Kidney (tissue), 22 donors: ENCODE measurements at places on chromosomes 4 and X. TPM values are rescaled to one million over a fixed set of nuclear protein-coding genes. Genes with fewer than 3 reads are reported as not detected.
A peak's percentile ranks its signal among the peaks of the same experiment; 100 is the strongest.

DNA sequence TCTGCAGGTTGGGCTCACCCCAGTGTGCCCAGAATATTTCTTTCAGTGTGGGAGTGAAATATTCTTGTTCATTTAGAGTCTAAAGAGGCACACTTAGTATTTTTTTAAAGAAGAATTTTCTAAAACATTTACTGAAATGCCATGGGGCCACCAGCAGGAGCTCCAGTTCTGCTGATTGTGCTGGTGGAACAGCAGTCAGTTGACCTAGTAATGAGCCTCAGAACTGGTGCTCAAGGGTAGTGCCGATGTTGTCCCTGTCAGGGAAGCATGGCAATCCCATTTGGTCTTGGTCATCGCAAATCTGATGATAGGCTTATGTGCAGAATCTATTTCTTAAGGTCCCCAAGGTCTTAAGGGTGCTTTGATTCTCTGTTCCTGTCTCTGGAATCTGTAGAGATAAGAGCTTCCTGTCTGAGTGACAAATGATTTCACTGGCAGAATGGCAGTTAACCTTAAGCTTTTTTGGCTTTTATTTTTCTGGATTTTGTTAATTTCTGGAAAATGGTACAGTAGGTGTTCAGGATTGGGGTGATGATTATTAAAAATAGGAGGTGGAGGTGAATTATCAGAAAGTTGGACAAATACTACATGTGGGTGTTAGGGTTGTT, 31.3 kb downstream of the JADE1 start:
- DNase-seq, result no peak
- no peaks in the 10 kb centered on the region for H3K27me3 ChIP-seq
- no peak overlapping the region for H3K27ac ChIP-seq
- no peaks in the 10 kb centered on the region for H3K36me3 ChIP-seq
- H3K4me1 ChIP-seq, result no peaks in the 10 kb centered on the region

BEND4 gene
- not detected for polyA plus RNA-seq

UCP1 gene
- not detected for polyA plus RNA-seq

- peaks cover 14% of the 10 kb centered on the region for H3K27me3 ChIP-seq
- peaks cover 2% of the 10 kb centered on the region for H3K4me1 ChIP-seq
- no peaks in the 10 kb centered on the region for H3K36me3 ChIP-seq
These were observed 23.3 kb downstream of the MRFAP1 start for GRCh38 chr4:6663596-6664393.

PPP4R3C gene
- not detected for polyA plus RNA-seq

MAOA gene
- 134 TPM for polyA plus RNA-seq

GRCh38 chrX:20063153-20063552, 53.6 kb downstream of the MAP7D2 start:
- DNase-seq, result no peak
- no peak overlapping the region for H3K4me3 ChIP-seq
- H3K27me3 ChIP-seq, result peaks cover 13% of the 10 kb centered on the region
- no peaks in the 10 kb centered on the region for H3K4me1 ChIP-seq
- no peaks in the 10 kb centered on the region for H3K36me3 ChIP-seq

GRCh38 chrX:42096265-42096920, 173.0 kb upstream of the CASK start:
- no peak overlapping the region for H3K27ac ChIP-seq
- no peaks in the 10 kb centered on the region for H3K4me1 ChIP-seq
- no peaks in the 10 kb centered on the region for H3K36me3 ChIP-seq
- DNase-seq, result no peak
- H3K27me3 ChIP-seq, result peaks cover 5% of the 10 kb centered on the region
- no peak overlapping the region for H3K4me3 ChIP-seq

GAR1 gene
- 21.0 TPM for polyA plus RNA-seq

BCOR gene
- polyA plus RNA-seq, result 7.7 TPM

DNA sequence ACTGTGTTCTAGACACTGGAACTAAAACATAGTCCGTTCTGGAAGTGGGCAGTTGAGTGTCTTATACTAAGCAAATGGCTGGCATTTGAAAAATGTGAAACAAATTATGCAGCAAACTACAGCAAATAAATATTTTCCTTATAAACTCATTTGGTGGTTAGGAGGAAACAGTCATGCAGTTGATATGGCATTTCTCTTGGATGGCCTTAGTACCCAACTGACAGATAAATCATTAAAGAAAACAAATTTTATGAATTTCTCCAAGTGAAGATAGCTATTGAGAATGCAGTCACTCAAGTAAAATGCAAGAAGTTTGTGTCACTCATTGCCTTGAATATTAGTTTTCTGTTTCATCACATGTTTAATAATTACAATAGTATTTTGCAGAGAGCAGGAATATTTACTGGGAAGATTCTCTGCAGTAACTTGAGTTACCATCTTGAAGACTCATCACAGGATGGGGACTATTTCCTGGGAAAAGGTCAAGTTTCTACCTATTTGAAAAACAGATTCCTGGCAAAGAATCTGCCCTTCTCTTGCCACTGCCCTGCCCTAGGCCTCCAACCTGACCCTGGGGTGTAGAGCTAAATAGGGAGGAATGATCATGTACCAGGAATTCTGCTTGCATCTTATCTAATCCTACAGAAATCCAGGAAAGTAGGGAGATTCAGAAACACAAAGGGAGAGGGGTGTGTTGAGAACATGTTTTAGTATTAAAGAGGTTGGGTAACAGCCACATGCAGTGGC, 105.9 kb downstream of the SH3RF1 start:
- H3K4me3 ChIP-seq, result no peak overlapping the region
- no peaks in the 10 kb centered on the region for H3K27me3 ChIP-seq
- no peak for DNase-seq
- peaks cover 27% of the 10 kb centered on the region for H3K4me1 ChIP-seq

DNA sequence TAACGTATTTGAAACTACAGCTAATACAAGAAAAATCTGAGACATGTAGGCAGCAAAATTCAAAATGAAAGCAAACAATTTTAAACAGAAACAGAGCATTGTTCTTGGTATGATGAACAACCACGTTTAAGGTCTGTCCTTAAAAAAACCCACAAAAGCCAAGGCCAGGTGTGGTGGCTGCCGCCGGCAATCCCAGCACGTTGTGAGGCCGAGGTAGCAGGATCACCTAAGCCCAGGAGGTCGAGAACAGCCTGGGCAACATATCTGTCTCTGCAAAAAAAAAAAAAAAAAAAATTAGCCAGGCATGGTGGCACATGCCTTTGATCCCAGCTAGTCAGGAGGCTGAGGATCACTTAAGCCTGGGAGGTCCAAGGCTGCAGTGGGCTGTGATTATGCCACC, 13.7 kb downstream of the RWDD4 start:
- H3K4me3 ChIP-seq, result no peak overlapping the region
- no peaks in the 10 kb centered on the region for H3K4me1 ChIP-seq
- H3K27me3 ChIP-seq, result no peaks in the 10 kb centered on the region

- no peaks in the 10 kb centered on the region for H3K4me1 ChIP-seq
- no peak overlapping the region for H3K27ac ChIP-seq
- H3K4me3 ChIP-seq, result no peak overlapping the region
- H3K36me3 ChIP-seq, result no peaks in the 10 kb centered on the region
- no peak for DNase-seq
- no peaks in the 10 kb centered on the region for H3K27me3 ChIP-seq
These were observed 228.2 kb downstream of the FBXW7 start for GRCh38 chr4:152307669-152308068.

- no peak for DNase-seq
- no peaks in the 10 kb centered on the region for H3K4me1 ChIP-seq
- no peak overlapping the region for H3K4me3 ChIP-seq
These were observed 30.3 kb upstream of the ADH1C start for GRCh38 chr4:99382745-99383360.

ALAS2 gene
- not detected for polyA plus RNA-seq

DNA sequence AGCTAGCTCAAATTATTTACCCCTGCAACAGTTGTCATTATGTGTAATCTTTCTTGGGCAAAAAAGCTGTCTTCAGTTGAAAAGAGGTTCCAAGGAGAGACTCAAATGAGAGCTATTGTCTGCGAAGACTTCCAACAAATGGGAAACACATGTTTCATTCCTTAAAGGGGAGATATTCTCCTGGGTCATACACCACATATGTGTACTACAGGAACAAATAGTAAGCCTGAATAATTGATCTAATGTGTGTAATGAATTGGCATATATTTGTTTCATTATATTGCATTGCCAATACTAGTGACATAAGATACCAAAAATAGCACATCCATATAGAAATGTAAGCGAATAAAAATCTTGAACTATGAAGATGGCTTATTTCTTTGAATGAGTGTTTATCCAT, 950.9 kb upstream of the NDST4 start:
- no peaks in the 10 kb centered on the region for H3K36me3 ChIP-seq
- H3K4me1 ChIP-seq, result no peaks in the 10 kb centered on the region
- DNase-seq, result no peak
- no peaks in the 10 kb centered on the region for H3K27me3 ChIP-seq

DCAF8L2 gene
- polyA plus RNA-seq, result not detected

DNA sequence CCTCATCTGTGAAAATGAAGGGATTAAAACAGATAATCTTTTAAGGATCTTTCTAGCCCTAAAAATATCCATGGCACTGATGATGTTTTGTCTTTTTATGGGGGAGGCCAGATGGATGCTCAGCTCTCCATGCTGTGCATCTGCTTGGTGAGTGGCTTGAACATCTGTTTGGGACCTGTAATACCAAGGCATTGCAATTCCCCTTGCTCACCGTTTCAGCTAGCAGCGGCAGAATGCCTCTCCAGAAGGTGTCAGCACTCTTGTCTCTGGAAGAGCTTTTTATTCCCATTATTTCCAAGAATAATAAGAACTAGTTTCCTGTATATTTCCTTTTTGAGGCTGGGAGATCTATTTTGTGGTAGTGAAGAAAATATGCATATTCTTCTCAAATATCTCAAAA, 151.9 kb upstream of the ANK2 start:
- no peak overlapping the region for H3K4me3 ChIP-seq
- H3K36me3 ChIP-seq, result no peaks in the 10 kb centered on the region
- no peak overlapping the region for H3K27ac ChIP-seq
- no peaks in the 10 kb centered on the region for H3K27me3 ChIP-seq
- H3K4me1 ChIP-seq, result peaks cover 3% of the 10 kb centered on the region

CXorf49 gene
- polyA plus RNA-seq, result not detected

- H3K36me3 ChIP-seq, result peaks cover 13% of the 10 kb centered on the region
- H3K27me3 ChIP-seq, result no peaks in the 10 kb centered on the region
- DNase-seq, result no peak
- no peak overlapping the region for H3K27ac ChIP-seq
These were observed 236.4 kb downstream of the DHRSX start for GRCh38 chrX:2264179-2265030.

GK gene
- 73.8 TPM for polyA plus RNA-seq

GRCh38 chr4:104294811-104295210, 199.9 kb downstream of the CXXC4 start:
- no peak for DNase-seq
- H3K4me3 ChIP-seq, result no peak overlapping the region
- H3K36me3 ChIP-seq, result no peaks in the 10 kb centered on the region
- no peak overlapping the region for H3K27ac ChIP-seq
- no peaks in the 10 kb centered on the region for H3K4me1 ChIP-seq

- H3K27ac ChIP-seq, result no peak overlapping the region
- H3K4me1 ChIP-seq, result no peaks in the 10 kb centered on the region
- H3K27me3 ChIP-seq, result peaks cover 2% of the 10 kb centered on the region
- DNase-seq, result no peak
These were observed 178.7 kb downstream of the SH3KBP1 start for GRCh38 chrX:19708683-19709082.

DNA sequence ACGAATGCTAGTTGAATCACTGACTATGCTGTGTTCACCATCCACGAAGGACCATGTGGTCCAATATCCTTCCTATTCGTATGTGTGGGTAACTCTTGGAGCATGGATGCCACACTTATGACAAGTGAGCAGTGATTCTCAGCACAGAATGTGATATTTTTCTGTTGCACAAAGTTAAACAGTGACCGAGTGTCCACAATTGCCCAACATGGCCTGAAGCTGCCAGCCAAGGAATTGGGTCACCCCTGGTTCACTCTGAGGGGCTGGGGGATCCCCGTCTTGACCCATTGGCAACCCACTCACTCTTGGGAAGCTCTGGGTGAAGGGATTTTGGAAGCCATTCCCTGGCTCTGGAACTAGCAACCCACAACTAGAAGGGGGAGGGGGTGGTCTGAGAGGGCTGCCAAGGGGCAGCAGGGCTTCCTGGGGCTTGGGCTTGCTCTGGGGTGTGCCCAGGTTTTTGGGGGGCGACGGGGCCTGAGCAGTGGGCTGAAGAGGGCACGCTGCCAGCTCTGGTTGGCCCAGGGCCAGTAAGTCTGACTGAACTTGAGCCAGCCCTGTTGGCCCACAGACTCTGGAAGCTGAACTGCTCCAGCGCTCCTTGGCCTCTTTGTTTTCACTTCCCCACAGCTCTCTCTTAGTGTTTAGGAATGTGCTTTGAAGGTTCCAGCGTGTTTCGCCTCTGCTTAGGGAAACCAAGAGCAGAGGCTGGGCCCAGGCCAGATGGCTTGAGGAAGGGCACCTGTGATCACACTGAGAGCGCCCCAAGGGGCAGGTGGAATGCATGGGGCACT, 43.1 kb upstream of the BCOR start:
- DNase-seq, result no peak
- peaks cover 6% of the 10 kb centered on the region for H3K4me1 ChIP-seq
- H3K27ac ChIP-seq, result peak overlapping the region; percentile 53
- no peak overlapping the region for H3K4me3 ChIP-seq
- H3K27me3 ChIP-seq, result no peaks in the 10 kb centered on the region
- H3K36me3 ChIP-seq, result no peaks in the 10 kb centered on the region

GRCh38 chr4:110007217-110007616, 94.5 kb downstream of the EGF start:
- no peaks in the 10 kb centered on the region for H3K27me3 ChIP-seq
- no peak overlapping the region for H3K4me3 ChIP-seq
- H3K27ac ChIP-seq, result no peak overlapping the region
- DNase-seq, result peak; percentile 46

GAGE12J gene
- polyA plus RNA-seq, result not detected
